ENCODE measurements at places on chromosomes 6 and 20.

DNA sequence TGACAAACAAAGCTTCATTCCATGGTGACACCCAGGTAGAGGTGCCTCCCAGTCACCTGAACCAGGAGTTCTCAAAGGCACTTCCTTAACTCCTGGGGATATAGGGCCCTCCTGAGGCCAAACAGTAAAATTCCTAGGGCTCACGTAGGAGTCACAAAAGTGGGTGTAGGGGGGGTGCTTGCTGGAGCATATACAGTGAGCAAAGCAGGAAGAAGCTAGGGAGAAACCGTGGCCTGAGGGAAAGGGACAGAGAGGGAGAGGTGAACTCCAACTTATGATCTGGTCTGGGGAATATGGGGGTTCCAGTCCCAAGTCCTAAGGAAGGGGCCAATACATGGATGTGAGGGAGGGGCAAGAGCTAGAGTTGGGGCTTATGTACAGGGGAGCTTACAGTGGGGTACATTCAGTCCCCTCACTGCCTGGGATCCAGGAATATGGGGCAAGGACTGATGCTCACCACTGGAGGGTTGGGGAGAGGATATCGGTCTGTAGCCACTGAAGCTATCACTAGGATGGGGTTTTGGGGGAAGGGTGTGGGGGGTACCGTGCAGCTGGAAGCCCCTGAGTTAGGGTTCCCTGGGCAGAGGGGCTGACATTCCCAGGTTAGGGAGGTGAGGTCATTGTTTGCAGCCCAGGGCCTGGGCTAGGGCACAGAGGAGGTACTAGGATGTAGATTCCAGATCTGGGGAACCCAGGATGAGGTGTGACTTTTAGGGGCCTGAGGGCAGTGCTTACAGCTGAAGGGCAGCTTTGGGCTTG lies 950 bp downstream of the PEDS1 start:
- DNase-seq = peak; percentile 10

DNA sequence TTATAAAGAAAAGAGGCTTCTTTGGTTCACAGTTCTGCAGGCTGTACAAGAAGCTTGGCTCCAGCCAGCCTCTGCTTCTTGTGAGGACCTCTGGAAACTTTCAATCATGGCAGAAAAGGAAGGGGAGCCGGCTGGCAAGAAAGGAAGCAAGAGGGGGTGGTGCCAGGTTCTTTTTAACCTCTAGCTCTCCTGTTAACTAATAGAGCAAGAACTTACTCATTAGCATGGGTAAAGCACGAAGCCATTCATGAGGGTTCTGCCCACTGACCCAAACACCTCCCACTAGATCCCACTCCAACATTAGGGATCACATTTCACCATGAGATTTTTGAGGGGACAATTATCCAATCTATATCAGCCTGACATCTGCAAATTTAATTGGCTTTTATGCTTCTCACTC lies 347.1 kb downstream of the GRIK2 start:
- no peak for DNase-seq

DNA sequence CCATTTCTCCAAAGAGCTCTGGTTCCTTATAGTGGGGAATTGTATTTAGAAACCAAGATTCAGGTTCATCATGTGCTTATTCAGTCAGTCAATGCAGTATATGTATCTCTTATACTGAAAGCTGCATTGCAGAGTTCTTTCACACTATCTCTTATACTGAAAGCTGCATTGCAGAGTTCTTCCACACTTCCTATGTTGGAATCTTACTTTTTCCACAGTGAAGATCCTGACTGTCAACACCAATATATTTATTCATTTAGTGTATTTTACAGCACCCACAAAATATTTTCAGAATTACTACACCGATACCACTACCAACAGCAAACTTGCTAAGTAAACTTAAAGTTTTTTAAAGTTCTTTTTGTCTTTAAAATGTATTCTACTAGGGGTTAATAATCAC lies 349.3 kb upstream of the MMS22L start:
- DNase-seq = no peak

GRCh38 chr20:62321521-62321948 lies 18.7 kb downstream of the ADRM1 start:
- no peak for DNase-seq

DNA sequence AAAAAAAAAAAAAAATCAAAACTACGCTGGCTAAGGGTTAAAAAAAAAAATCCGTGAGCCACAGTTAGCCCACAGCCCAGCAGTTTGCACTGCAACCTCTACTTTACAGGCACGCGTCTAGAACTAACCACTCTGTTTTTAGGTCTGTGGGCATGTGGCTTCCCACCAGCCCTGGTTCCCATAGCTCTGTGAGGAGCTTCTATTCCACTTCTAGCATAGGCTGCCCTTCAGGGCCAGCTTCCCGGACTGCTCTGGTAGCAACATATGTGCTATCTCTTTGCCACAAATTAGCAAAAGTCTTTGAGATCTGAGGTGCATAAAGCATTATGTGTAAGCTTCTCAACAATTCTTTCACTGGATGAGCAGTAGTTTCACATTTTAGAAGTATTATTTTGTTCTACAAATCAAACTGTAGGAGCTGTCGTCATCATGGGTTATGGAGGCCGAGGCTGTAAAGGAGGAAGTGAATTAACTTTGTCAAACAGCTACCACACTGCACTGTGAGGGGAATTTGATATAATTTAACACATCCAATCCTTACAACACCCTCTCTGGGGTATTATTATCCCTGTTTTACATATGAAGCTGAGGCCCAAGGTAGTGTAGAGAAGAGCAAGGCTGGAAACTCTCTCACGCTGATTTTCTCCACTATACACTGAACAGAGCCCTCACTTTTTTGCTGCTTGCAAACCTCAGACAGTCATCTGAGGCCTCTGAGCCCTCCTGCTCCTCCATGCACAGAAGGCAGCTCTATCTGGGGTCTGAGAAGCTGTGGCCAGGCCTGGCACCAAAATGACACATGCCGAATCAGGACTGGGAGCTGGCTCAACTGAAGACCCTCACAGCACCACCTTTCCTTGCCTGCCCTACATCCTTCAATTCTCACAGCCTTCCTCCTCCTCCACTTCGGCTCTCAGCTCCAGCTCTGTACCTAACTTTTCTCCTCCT lies 35.4 kb downstream of the MAN1A1 start:
- DNase-seq = peak; percentile 29

DNA sequence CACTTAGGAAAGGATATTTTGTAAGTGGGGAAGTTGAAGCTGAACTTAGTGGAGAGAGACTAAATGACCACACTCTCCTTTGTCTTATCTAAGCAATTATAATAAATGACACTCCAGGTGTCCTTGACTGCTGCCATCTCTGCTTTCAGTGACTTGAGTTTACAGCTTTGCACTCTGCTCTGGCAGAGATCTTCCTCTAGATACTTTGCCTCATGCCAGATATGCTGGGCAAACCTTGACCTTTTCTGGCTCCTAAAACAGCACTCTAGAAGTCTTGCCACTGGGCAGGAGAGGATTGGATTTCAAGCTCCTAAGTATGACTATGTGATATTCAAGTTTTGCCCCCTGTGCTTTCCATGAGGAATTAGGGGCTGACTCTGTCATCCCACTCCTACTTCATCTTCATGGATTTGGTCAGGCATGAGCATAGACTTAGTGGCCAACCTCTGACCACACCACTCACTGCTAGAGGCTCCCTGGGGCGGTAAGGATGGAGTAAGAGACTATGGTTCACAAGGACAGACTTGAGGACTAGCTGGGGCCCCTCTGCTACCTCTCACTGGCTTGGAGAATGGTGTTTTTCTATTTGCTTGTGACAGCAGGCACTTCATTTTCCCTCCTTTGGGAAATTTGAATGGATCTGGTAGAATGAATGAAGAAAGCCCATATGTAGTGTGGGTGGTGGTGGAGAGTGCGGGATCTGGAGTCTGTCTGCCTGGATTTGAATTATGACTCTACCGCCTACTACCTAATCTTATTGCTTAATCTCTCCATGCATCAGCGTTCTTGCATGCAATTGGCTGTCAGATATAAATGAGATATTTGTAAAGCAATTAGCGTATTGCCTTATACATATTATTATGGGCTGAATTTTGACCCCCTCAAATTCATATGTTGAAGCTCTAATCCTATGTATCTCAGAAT lies 191.4 kb downstream of the REV3L start:
- no peak for DNase-seq

DNA sequence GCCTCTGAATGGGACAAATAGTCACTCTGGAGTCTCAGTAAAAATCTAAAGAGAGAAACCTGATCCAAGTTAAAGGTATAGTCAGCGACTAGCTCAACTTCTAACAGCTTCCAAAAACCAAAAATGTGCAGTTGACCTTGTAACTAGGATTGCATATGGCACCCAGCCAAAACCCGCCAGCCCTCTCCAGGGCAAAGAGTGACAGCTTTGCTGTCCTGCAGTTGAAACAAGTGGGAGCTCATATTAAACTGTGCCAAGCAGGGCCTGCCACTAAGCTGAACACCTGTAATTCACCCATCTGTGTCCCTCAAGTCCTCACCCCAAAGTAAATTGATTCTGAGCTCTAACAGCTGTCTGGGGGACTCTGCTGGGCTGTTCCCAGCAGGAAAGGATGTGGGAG lies 695.3 kb downstream of the MAFB start:
- DNase-seq = no peak

- DNase-seq = no peak
Observed at GRCh38 chr6:20870021-20870420, 335.8 kb downstream of the CDKAL1 start.

DNA sequence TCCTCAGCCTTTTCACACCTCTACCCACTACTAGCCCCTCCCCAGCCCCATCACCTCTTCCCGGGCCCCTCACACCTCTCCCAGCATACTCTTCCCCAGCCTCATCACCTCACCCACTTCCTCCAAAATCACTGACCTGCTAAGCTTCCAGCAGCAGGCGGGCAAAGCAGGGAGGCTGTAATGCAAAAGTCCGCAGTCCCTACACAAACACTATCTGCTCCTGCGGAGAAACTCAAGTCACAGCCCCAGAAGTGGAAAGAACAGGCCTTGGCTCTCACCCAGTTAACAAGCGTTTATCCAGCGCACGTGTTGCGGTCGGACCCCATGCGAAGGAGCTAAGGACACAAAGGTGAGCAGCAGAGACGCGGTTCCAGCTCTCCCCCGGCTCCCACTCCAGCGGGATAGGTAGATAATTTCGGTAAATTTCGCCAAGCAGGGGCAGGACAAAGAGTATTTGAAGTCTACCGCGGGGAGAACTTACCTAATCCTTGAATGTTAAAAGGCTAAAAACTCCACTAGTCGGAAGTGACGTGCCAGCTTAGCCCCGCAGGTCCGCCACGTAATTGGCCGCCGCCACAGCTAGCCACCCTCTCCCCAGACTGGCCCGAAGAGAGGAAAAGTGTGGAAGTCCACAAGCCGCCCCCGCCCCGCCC lies 728 bp upstream of the TRIM39 start:
- DNase-seq = peak; percentile 84

DNA sequence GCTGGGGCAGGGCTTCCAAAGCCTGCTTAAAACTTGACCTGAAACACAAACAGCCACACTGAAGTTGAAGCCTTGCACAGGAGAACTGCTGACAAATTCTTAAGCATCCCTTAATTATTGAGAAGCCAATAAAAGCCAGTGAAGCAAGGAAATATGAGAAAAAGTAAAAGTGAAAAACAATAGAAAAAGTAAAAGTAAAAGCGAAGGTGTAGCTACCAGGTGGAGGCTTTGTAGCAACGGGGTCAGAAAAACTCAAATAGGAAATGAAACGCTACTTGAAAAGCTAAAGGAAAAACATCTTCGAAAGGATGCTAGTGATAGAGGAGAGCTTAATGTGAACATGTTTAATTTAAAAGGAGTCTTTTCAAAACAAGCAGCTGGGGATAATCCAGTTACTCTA lies 97.4 kb downstream of the IRF4 start:
- DNase-seq = no peak

GRCh38 chr6:40407239-40407638 lies 179.9 kb downstream of the LRFN2 start:
- DNase-seq = no peak

DNA sequence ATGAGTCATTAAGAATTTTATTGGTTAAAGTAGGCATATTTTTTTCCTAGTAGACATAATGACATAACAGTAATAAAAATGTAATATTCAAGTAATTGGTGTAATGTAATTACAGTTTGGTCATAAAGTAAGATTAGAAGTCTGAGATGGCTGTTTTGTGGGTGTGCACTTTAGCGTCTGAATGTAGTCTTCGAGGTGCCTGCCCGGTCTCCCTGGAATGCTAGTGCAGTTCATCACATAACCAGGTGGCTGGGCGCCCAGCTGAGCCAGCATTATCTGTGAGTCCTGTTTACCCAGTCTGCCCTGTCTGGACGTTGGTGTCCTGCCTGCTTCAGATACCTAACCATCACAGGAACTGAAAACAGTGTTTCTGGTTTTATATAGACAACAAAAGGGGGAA lies 419.1 kb downstream of the CDC5L start:
- no peak for DNase-seq

GRCh38 chr6:77361018-77361417 lies 102.3 kb downstream of the HTR1B start:
- DNase-seq = no peak

DNA sequence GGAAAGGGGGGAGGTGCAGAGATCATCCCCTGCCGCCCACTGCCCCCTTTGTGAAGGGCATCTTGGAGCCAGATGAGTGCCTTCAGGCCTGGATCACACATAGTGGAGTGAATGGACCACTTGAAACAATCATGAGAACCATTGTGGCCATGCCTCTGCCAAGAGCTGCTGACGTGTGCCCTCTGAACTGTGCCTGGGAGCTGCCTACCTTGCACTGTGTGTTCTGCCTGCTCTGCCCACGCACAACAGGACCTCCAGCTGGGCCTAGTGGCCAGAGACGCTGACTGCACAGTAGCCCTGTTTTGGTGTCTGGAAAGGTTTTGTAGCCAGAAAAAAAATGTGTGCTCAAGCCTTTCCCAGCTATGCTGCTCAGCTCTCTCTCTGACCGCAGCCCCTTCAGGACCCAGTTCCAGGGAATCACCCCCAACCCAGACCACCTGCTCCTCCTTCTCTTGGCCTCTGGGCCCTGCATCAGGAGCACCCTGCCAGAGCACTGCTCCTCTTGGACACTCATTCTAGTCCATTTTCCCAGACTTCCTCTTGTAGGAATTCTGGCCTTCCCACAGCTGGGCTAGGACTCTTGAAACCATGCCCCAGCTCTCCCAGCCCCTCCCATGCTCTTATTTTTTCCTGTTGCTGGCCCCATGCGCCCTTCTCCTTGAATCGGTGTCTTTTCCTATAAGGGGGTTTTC lies 1.6 kb upstream of the ADIG start:
- no peak for DNase-seq

DNA sequence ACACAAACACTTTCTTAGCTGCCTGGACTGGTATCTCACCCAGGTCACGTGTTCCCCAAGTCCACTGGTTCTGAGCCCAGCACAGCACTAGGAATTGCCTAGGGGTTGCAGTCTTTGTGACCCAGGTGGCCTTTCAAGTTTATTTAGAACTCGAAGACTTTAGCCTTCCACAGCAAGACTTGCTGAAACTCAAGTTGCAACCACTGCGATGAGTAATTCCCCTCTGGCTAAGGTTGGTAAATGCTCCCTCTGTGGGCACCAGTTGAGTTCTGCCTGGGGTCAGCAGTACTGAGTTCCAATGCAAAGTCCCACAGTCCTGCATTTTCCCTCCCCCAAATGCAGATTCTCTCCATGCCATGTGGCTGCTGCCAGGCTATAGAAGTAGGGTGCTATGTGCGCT lies 77.6 kb upstream of the MOCS1 start:
- DNase-seq = no peak
